CD4-positive, alpha-beta memory T cell (primary cell): ENCODE measurements at places on chromosomes 2 and 18.

DNA sequence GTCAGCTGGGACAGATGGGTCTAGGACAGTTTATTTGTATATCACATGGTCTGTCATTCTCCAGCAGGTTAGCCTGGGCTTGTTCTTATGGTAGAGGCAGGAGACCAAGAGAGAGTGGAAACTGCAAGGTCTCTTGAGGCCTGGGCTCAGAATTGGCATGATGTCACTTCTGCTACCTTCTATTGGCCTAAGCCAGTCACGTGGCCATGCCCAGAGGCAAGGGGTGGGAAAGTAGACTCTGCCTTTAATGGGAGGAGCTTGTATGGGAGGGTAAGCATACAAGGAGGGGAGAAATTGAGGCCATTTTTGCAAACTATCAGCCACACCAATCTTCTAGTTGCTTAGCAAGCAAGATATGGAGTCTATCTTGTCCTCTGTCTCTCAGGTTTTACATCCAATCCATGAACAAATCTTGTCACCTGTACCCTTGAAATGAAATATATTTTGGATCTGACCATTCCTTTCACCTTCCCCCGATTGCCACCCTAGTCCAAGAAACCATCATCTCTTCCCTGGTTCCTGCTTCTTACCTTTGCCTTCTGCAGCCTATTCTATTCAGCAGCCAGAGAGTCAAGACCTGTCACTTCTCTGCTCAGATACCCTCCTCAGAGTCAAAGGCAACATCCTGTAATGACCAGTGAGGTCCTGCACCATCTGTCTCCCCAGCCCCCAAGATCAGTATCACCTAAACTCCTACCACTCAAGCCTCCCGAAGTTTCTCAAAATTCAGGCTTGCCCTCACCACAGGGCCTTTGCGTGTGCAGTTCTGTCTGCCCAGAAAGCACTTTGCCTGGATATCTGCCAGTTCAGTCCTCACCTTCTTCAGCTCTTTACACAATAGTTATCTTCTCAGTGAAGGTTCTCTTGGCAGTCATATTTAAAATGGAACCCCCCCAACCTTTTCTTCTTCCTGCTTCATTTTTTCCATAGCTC is 240.0 kb downstream of the LOXHD1 start:
- no peak overlapping the region for H3K4me3 ChIP-seq
- no peaks in the 10 kb centered on the region for H3K36me3 ChIP-seq
- no peaks in the 10 kb centered on the region for H3K27me3 ChIP-seq

GRCh38 chr2:102971701-102972100 is 209.9 kb downstream of the TMEM182 start:
- no peaks in the 10 kb centered on the region for H3K27me3 ChIP-seq
- H3K4me1 ChIP-seq: no peaks in the 10 kb centered on the region
- no peak overlapping the region for H3K4me3 ChIP-seq
- no peak for DNase-seq
- H3K27ac ChIP-seq: no peak overlapping the region

- DNase-seq: peak; percentile 33
- no peak overlapping the region for H3K27ac ChIP-seq
- no peaks in the 10 kb centered on the region for H3K27me3 ChIP-seq
- H3K36me3 ChIP-seq: no peaks in the 10 kb centered on the region
- H3K4me3 ChIP-seq: no peak overlapping the region
- H3K4me1 ChIP-seq: no peaks in the 10 kb centered on the region
These were observed 62.0 kb downstream of the TGIF1 start for GRCh38 chr18:3511980-3512379.

- DNase-seq: no peak
- no peak overlapping the region for H3K27ac ChIP-seq
- H3K27me3 ChIP-seq: no peaks in the 10 kb centered on the region
- H3K36me3 ChIP-seq: no peaks in the 10 kb centered on the region
- no peak overlapping the region for H3K4me3 ChIP-seq
These were observed 275.6 kb downstream of the SLC4A3 start for GRCh38 chr2:219902891-219903552.

DNA sequence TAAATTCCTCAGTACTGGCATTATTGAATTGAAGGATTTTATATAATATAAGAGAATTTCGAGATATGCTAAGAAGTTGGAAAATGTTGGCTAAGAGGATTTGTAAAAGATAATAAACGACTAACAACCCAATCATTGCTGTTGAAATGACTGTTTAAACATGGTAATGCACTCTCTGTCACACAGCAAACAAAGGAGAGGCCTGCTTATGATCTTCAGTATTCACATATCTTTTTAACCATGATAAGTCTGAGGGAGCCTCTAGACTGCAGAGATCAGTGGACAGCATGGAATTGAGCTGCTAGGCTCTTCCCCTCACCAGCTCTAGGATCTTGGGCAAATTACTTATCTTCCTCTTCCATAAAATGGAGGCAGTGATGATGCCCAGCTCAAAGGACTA is 2.7 kb downstream of the KCTD18 start:
- H3K27ac ChIP-seq: no peak overlapping the region
- peaks cover 19% of the 10 kb centered on the region for H3K4me1 ChIP-seq
- DNase-seq: no peak
- H3K36me3 ChIP-seq: no peaks in the 10 kb centered on the region

DNA sequence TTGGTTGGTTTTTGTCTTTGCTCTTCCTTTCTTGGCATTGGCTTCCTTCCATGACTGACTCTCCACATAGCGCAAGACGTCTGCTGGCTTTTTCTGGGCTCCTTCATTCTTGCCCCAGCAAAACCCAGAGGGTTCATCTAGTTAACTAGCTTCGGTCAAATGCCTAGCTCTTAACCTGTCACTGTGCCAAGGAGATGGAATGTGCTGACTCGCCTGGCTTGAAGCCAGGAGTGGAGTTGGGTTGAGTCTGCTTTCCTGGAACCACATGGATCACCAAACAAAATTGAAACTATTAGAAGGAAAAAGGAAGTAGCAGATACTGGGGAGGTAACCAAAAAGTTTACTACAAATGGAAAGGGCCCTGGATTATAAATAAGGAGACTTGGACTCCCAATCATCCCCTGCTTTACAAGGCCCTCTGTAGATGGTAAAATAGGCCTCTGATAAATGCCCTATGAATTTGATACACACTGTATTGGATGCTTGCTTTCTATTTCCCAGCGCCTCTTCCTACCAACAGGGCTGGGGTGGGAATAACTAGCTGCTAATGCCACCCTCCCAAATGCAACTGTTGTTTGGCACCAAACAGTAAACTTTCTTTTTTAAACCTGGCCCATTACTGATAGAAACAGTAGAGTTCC is 11.3 kb downstream of the MALT1 start:
- H3K36me3 ChIP-seq: peaks cover 17% of the 10 kb centered on the region
- no peak overlapping the region for H3K27ac ChIP-seq
- no peak overlapping the region for H3K4me3 ChIP-seq
- peaks cover 81% of the 10 kb centered on the region for H3K4me1 ChIP-seq
- no peaks in the 10 kb centered on the region for H3K27me3 ChIP-seq
- no peak for DNase-seq

DNA sequence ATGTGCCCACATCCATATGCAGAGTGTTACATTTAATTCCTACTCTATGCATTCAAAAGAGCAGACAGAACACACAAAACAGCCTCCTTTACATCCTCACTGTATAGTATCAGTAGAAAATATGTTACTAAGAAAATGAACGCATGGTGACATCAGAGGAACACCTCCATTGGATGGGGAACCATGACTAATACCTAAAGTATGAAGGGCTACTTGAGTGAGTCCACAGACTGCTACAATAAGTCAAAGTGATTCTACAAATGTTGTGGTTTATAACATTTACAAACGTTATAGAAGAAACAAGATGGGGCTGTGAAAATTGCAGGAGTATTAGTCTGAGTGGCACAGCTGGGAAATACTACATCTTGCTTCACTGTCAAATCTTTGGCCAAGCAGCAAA is 1830.9 kb upstream of the PIK3C3 start:
- no peak overlapping the region for H3K4me3 ChIP-seq
- no peaks in the 10 kb centered on the region for H3K4me1 ChIP-seq
- H3K27me3 ChIP-seq: no peaks in the 10 kb centered on the region
- DNase-seq: no peak

GRCh38 chr2:227198866-227199265 is 34.4 kb downstream of the COL4A3 start:
- H3K36me3 ChIP-seq: no peaks in the 10 kb centered on the region
- no peak overlapping the region for H3K27ac ChIP-seq
- H3K27me3 ChIP-seq: no peaks in the 10 kb centered on the region
- no peaks in the 10 kb centered on the region for H3K4me1 ChIP-seq
- no peak overlapping the region for H3K4me3 ChIP-seq

DNA sequence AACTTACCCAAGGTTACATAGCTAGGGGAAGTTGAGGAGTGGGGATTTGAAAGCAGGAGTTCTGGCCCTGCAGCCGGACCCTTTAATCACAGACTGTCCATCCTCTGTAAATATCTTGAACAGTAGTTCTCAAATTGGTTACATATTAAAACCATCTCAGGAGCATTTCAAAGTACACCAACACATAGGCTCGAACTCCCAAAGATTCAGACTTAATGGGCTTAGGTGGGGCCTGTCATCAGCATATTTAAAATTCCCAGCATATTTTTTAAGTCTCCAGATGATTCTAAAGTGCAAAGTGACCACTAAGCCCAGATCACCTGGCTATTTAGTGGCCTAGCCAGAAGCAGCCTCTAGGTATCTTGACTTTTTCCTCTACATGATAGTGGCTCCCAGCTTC is 192.2 kb downstream of the ZNF385B start:
- no peaks in the 10 kb centered on the region for H3K4me1 ChIP-seq
- H3K36me3 ChIP-seq: no peaks in the 10 kb centered on the region
- no peak overlapping the region for H3K27ac ChIP-seq
- no peak for DNase-seq
- no peaks in the 10 kb centered on the region for H3K27me3 ChIP-seq

- H3K4me1 ChIP-seq: peaks cover 29% of the 10 kb centered on the region
- no peaks in the 10 kb centered on the region for H3K27me3 ChIP-seq
- H3K27ac ChIP-seq: no peak overlapping the region
- DNase-seq: no peak
These were observed 75.4 kb downstream of the MEMO1 start for GRCh38 chr2:31935370-31935769.

DNA sequence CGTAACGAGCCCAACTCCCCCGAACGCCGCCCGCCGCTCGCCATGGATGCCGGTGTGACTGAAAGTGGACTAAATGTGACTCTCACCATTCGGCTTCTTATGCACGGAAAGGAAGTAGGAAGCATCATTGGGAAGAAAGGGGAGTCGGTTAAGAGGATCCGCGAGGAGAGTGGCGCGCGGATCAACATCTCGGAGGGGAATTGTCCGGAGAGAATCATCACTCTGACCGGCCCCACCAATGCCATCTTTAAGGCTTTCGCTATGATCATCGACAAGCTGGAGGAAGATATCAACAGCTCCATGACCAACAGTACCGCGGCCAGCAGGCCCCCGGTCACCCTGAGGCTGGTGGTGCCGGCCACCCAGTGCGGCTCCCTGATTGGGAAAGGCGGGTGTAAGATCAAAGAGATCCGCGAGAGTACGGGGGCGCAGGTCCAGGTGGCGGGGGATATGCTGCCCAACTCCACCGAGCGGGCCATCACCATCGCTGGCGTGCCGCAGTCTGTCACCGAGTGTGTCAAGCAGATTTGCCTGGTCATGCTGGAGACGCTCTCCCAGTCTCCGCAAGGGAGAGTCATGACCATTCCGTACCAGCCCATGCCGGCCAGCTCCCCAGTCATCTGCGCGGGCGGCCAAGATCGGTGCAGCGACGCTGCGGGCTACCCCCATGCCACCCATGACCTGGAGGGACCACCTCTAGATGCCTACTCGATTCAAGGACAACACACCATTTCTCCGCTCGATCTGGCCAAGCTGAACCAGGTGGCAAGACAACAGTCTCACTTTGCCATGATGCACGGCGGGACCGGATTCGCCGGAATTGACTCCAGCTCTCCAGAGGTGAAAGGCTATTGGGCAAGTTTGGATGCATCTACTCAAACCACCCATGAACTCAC is 673 bp downstream of the PCBP1 start:
- peak overlapping the region; percentile 99 for H3K27ac ChIP-seq
- peaks cover 64% of the 10 kb centered on the region for H3K4me1 ChIP-seq
- DNase-seq: no peak
- no peaks in the 10 kb centered on the region for H3K27me3 ChIP-seq
- H3K36me3 ChIP-seq: no peaks in the 10 kb centered on the region

DNA sequence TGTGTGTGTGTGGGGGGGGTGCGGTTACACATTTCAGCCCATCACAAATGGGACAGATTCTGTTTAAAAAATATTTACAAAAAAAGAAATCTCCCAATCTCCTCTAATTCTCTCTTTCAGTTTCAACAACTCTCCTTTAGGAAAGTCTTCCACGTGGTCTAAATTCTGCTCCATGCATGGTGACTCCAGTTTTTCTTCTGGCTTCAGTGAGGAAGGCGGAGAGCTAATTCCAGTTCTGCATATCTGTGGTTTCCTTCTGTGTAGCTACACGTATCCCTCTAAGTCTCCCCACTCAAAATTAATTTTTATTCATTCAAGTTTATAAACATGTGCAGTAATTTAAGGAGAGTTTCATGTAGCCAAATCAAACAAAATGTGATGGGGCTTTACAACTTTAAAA is 111.6 kb downstream of the SLC4A3 start:
- no peaks in the 10 kb centered on the region for H3K36me3 ChIP-seq
- no peak overlapping the region for H3K27ac ChIP-seq
- H3K4me3 ChIP-seq: no peak overlapping the region
- H3K27me3 ChIP-seq: no peaks in the 10 kb centered on the region
- no peaks in the 10 kb centered on the region for H3K4me1 ChIP-seq

DNA sequence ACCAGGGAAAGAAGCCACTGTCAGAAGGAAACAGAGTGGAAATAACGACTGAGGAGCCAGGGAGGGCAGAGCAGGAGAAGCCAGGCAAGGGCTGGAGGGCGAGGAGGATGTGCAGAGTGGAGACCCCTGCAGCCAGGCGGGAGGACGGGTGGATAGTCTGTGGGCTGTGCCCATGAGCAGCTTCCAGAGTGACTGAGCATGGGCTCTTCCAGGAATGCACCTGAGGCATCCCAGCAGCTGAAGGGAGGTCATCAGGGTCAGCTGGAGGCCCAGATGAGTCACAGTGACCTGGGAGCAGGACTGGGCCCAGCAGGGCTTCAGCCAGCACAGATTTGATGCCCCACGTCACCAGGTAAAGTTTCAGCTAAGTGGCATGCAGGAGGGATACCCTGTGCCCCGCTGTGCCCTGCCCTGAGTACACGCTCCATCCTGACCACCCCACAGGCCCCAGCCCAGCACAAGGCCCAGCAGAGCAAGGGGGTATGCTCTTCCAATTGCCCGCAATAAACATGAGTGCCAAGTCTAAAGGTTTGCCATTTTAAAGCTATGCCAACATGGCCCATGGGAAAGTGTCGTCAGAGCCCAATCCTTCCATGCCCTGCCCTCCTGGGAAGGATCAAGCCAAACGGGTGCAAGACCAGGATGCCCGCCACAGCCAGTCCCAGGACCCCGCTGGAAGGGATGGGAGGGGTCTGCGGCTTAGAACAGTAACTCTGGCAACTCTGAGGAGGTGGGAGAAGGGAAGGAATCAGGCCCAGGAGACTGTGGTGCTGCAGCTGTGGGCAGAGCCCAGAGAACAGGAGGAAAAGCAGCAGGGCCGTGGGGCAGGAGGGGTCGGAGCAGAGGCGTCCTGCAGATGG is 85.7 kb downstream of the SEPTIN10 start:
- H3K27me3 ChIP-seq: no peaks in the 10 kb centered on the region
- no peak overlapping the region for H3K4me3 ChIP-seq
- no peaks in the 10 kb centered on the region for H3K4me1 ChIP-seq

GRCh38 chr18:35455926-35456763 is 41.6 kb downstream of the INO80C start:
- H3K4me3 ChIP-seq: no peak overlapping the region
- no peak overlapping the region for H3K27ac ChIP-seq
- no peaks in the 10 kb centered on the region for H3K36me3 ChIP-seq
- H3K4me1 ChIP-seq: no peaks in the 10 kb centered on the region
- DNase-seq: no peak
- no peaks in the 10 kb centered on the region for H3K27me3 ChIP-seq
